G401 (cell line): ENCODE measurements at places on chromosomes 4 and X.

DNA sequence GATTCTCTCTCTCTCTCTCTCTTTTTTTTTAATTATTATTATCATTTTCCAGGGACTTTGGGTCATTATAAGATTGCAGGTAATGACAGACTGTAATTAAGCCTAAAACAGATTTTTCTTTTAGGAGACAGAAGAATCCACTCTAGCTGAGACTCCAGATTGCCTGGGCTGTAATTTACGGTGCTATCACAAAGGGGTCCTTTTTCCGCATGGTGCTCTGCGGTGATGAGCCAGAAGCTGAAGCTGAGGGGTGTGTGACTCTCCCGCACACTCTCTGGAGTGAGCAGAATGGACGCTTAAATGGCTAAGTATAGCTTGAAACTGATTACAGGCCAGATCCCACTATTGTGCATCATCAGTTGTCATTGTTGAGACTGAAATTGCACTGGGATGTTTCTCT lies 50.0 kb downstream of the LGI2 start:
- no peak for DNase-seq

DNA sequence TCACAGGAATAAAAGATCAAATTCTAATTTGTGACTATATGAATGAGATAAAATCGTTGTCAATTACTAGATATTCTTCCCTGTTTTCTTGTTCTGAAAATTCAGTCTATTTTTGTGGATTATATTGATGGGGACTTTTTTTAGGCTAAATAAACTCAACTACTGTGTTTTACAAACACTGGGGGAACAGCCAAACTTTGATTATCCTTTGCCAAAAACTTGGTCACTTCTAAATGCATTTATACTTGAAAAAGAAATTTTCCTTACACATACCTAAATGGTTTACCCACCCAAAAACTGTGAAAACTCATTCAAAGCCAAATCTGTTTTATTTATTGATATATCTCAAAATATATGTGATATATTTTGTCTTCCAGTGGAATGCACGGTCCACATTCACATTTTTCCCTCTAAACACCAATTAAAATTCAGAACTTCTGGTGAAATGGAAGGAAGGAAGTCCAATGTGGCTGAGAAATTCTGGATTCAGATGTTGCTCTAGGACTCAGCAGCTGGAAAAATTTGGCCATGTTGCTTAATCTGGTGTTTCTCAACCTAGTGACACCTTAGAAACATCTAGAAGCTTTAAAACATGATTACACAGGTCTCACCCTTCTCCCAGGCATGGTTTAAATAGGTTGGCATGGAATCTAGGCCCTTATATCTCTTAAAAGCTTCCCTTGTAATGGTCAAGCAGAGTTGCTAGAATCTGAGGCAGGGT lies 28.6 kb upstream of the ARHGAP24 start:
- no peak for DNase-seq

DNA sequence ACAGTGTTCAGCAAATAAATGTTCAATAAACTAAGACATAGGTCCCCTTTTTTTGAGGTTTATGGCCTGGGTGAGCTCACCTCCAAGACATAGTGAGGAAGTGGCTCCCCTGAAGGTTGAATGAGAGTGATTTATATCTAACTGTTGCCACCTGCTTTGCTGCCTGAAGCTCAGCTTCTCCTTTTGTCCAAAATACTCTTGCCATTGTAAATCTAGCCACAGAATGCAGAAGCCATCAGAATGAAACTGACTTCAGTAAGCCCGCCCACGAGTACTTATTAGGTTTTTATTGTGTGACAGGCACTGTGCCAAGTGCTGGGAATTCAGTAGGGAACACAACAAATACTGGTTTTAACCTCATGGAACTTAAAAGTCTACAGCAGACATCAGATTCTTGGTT lies 18.0 kb downstream of the SPINK2 start:
- no peak for DNase-seq

DNA sequence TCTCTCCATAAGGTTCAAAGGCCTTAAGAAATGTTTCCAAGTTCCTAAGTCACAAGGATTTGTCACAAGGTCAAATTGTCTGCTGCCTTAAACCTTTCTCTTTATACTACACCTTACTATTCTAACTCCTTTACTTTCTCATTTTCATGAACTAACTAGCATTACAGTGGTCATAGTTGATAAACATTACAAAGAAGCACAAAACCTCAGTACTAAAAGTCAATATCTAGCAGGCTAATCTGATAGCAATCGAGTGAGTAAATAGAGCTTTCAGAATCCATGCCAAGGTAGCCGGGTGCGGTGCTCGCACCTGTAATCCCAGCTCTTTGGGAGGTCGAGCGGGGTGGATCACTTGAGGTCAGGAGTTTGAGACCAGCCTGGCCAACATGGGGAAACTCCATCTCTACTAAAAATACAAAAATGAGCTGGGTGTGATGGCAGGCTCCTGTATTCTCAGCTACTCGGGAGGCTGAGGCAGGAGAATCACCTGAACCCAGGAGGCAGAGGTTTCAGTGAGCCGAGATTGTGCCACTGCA lies 510.0 kb downstream of the GBA3 start:
- no peak for DNase-seq

DNA sequence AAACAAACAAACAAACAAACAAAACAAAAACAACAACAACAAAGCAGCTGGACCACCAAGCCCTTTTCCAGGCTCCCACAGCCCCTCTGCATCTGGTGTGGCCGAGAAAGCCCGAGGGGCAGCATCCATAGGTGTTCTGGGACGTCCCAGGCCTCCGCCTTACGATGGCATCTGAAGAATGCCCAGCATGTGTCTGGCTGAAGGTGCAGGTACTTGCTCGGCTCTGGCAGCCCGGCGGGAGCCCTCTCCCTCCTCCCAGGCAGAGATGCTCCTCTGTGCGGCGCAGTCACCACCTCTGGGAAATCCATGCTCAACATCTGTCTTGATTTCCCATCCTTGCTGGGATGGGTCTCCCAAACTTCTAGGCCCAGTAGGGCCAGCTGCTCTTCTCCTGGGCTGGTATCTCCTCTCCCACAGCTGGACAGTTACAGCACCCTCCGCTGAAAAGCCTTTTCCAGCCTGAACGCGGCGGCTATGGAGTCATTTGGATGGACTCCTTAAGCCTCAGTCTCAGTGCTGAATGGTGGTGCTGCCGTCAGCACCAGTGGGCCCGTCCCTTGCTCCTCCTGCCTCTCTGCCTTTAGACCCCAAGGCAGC lies 4.3 kb downstream of the PSAPL1 start:
- no peak for DNase-seq

DNA sequence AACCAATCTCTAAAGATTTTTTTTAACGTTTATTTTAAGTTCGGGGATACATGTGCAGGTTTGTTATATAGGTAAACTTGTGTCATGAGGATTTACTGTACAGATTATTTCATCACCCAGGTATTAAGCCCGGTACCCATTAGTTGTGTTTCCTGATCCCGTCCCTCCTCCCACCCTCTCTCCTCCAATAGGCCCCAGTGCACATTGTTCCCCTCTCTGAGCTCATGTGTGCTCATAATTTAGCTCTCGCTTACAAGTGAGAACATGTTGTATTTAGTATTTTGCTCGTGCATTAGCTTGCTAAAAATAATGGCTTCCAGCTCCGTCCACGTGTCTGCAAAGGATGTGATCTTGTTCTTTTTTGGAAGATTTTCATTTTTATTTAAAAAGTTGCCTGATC lies 2309.4 kb upstream of the AGA start:
- DNase-seq: no peak

- DNase-seq: no peak
These were observed 27.8 kb downstream of the COPS4 start for GRCh38 chr4:83062739-83063138.

DNA sequence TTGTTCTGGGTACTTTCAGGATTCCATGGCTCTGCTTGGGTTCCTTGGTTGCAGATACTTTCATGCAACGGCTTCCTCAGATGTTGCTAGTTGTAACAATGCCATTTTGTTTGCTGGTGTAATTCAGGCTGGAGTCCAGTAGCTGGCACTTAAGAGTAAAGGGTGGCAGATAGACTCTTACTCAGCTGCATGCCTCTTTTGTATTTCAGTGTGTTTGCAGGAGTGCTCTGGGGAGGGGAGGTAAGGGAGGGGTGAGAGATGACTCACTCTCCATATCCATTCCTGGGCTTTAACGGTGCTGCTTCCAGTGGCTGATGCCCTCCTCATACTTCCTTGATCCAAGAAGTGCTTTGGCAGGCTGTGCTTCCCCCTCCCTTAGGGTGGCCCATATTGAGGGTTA lies 155.2 kb downstream of the ZNF330 start:
- no peak for DNase-seq

- no peak for DNase-seq
These were observed 163.6 kb downstream of the SPRY1 start for GRCh38 chr4:123559955-123560871.

- no peak for DNase-seq
These were observed 21.7 kb downstream of the TMEM184C start for GRCh38 chr4:147638942-147639341.

DNA sequence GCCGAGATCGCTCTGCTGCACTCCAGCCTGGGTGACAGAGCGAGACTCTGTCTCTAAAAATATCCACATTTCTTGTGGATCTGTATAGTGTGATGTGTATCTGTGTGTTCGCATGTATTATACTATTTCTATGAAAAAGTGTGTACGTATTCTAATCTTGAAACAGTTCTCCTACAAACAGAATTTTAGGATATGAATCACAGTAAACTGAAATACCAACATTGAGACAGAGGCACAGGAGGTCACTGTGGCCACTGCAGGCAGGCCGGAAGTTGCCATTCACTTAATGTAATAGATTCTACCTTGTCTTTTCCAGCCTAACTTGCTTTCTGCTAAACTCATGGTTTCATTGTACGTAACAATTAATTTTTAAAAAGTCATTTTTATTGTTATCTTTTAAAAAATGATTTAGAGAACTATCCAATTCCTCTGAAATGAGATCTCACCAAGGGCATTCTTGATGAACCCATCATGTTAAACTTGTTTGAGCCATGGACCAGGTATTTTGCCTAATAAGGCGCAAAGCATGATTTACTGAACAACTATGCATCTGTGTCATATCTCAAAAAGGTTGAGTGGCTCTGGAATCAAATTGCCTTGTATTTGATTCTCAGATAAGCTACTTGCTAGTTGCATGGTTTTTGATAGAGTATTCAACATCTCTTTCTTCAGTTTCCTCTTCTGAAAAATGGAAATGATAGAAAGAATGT lies 154.9 kb upstream of the GYPA start:
- no peak for DNase-seq

DNA sequence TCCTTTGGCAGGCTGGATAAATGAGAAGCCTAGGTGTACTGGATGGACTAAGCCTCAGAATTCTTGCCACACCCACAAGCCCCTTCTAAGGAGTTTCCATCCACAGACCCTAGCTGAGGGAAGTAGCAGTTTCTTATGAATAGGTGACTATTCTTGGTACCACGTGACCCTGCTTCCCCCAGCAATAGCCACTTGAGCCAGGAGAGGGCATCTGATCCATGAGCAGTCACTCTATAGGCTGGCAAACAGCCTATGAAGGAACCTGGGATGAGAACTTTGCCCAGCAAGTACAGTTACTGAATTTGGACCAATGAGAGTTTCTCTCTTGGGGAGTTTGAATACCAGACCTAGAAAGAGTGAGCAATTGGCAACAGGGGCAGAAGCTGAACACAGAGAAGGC lies 84.0 kb downstream of the RTL9 start:
- DNase-seq: no peak

GRCh38 chr4:69760455-69760854 lies at the start of gene SULT1B1:
Gene SULT1B1 (minus strand): TSS chr4:69760620. CDS start chr4:69755217, 5,403 bp downstream.
- no peak for DNase-seq

DNA sequence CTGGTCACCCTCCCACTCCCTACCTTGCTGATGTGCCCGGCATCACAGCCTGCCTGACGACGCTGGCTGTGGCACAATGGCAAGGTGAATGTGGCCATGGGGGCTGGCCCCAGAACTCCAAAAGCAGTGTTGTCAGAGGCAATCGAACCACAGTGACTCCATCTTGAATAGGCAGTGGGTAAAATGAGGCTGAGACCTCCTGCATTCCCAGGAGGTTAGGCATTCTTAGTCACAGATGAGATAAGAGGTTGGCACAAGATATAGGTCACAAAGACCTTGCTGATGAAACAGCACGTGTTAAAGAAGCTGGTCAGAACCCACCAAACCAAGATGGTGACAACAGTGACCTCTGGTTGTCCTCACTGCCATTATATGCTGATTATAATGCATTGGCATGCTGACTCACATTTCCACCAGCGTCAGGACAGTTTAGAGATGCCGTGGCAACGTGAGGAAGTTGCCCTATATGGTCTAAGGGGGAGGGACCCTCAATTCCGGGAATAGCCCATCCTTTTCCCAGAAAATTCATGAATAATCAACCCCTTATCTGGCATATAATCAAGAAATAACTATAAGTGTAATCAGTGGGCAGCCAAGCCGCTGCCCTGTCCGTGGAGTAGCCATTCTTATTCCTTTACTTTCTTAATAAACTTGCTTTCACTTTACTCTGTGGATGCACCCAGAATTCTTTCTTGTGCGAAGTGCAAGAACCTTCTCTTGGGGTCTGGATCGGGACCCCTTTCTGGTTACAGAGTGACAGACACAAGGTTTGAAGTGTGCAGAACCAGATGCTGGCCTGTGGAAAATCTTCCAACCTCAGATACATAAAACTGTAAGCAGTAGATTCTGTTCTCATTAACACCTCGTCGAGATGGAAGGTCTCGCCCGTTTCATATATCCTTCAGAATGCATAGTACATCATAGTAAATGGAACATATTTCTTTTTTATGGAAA lies 26.8 kb upstream of the CLDN24 start:
- no peak for DNase-seq

GRCh38 chr4:78218260-78218659 lies 161.1 kb downstream of the FRAS1 start:
- DNase-seq: no peak

DNA sequence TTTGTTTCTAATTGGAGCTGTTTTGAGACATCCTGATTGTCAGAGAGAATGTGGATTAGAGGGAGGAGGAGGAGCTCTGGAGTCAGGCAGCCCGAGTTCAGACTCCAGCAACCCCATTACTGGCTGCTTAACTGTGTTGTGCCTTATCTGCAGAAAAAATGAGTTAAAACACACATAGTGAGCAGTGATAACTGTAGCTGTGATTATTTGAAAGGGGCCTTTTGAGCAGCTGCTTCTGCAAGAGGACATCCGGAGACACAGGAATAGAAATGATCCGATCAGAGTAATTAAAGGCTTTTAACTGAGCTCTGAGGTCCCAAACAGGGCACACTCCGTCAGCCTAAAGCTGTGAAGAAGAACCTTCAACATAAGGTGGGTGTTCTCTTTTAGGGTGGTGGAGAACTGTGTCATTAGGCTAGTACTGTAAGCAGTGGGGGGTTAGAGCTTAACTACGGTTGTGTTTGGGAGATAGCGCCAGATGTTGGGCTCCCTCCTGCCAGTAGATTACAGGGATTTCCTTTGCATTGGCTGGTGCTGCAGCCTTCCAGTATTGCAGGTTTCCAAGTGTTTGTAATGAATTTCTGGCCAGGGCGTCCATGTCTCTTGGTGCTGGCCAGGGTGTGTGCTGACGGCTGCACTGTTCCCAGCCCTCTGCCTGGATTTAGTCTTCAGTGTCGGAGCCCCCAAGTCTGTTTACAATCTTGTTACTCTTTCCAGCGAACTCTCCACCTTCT lies 24.3 kb downstream of the ADD1 start:
- DNase-seq: no peak

GRCh38 chr4:128379860-128380259 lies 92.2 kb upstream of the PGRMC2 start:
- DNase-seq: no peak
